ENCODE measurements at places on chromosomes 2 and 18. TPM values are rescaled to one million over a fixed set of nuclear protein-coding genes. Genes with fewer than 3 reads are reported as not detected.

- no peak for DNase-seq
These were observed 1083.8 kb upstream of the NRXN1 start for GRCh38 chr2:52115750-52116149.

GRCh38 chr2:28717339-28717758 is 34.3 kb upstream of the PPP1CB start:
- DNase-seq = peak; percentile 77

- no peak for DNase-seq
These were observed 709 bp downstream of the PTPN2 start for GRCh38 chr18:12883372-12883683.

- DNase-seq = no peak
These were observed 528 bp downstream of the ATG9A start for GRCh38 chr2:219228911-219229304.

ATAD2B gene
- total RNA-seq = 8.6 TPM

GRCh38 chr2:215982465-215982875 is 30.9 kb downstream of the MREG start:
- DNase-seq = peak; percentile 100

All from PC-3 (cell line).